Adipocyte (in vitro differentiated cells): ENCODE measurements at places on chromosomes 7 and 10.

DNA sequence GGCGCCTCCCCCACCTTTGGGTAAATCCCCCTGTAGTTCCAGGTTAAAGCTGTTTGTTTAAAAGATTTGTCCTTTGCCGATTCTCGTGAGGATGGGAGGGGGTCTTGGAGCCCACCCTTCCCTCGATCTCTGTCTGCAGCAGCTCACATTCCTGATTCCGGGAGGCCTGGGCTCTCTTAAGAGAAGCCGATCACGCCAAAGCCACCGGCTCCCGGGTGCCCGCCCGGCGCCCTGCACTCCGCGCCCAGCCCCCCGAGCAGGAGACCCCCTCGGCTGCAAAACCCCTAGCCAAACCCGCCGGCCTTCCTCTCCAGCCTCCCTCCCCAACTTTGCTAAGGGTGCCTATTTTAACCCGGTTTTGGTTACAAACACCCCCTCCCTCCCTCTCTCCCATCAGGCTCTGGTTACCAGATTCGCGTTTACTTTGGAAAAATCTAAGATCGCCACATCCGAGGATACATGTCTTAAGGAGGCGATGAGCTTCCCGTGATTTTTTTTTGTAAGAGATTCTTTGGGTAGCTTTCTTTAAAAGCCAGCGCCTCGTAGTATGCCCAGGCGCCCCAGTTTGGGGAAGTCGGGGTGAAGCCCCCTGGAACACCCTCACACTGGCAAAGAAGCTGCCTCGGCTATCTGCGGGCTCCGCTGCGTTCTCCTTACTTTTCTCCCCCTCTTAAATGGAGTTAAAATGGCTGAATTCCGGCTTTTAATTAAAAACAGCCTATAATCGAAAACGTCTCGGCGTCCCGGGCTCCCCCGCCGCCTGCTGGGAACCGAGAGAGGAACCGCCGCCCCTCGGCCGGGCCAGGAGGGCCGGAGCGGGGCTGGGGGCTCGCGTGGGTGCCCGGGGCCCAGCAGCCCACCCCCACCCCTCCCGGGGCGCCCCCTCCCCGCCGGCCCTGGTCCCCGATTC, 983 bp downstream of the TNRC18 start:
- peak; percentile 72 for DNase-seq

DNA sequence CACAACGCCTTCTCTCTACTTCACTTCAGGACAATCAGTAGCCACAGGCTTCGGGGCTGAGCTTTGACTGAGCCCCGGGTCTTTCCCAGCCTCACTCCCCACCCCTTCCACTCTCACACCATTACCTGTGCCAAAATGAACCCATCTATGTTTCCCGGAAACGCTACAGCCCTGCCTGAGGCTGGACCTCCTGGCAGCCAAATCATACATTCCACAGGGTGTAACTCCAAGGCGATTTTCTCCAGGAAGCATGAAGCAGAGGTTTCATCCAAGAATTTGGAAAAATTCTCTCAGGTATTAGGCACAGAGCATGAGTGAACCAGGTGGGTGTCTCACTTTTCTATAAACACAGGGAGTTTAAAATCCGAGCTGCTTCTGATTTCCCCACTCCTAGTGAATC, 286.3 kb downstream of the TNS3 start:
- no peak for DNase-seq

- peak; percentile 23 for DNase-seq
Observed at GRCh38 chr7:143296686-143297085, 8.5 kb downstream of the CASP2 start.

- DNase-seq: no peak
Observed at GRCh38 chr10:122297583-122297982, 26.5 kb downstream of the BTBD16 start.

GRCh38 chr10:102678842-102679289, 34.6 kb downstream of the TRIM8 start:
- peak; percentile 67 for DNase-seq

GRCh38 chr10:19097151-19097550, 48.5 kb downstream of the MALRD1 start:
- DNase-seq: no peak

- DNase-seq: peak; percentile 35
Observed at GRCh38 chr10:34826857-34827766, 12.0 kb upstream of the PARD3 start.

DNA sequence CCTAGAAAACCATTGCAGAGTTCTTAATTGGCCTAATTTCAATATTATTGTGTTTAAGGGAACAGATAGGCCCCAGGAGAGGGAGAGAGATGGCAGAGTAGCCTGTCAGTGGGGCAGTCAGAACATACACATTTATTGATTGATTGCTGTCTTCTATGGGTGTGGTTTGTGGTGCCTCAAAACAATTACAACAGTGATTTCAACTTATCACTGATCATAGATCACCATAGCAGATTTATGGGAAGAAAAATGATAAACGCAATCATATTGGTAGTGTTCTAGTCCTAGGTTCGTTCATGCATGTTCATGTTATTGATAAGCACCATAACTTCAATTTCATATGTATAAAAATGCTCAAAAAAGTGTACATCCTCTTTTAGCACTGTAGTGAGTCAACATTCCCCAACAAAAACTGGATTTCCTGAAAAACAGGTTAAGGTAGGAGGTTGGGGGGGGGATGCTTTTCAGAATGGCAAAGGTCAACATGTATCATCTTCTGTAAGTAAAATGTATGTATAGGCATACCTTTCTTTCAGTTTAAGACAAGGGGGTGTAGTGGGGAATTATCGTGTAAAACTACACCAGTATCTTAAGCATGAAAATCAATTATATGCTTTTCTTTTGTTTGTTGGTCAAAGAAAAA, 1.1 kb upstream of the TNKS2 start:
- no peak for DNase-seq

- no peak for DNase-seq
Observed at GRCh38 chr7:120919466-120919865, 31.1 kb upstream of the ING3 start.

DNA sequence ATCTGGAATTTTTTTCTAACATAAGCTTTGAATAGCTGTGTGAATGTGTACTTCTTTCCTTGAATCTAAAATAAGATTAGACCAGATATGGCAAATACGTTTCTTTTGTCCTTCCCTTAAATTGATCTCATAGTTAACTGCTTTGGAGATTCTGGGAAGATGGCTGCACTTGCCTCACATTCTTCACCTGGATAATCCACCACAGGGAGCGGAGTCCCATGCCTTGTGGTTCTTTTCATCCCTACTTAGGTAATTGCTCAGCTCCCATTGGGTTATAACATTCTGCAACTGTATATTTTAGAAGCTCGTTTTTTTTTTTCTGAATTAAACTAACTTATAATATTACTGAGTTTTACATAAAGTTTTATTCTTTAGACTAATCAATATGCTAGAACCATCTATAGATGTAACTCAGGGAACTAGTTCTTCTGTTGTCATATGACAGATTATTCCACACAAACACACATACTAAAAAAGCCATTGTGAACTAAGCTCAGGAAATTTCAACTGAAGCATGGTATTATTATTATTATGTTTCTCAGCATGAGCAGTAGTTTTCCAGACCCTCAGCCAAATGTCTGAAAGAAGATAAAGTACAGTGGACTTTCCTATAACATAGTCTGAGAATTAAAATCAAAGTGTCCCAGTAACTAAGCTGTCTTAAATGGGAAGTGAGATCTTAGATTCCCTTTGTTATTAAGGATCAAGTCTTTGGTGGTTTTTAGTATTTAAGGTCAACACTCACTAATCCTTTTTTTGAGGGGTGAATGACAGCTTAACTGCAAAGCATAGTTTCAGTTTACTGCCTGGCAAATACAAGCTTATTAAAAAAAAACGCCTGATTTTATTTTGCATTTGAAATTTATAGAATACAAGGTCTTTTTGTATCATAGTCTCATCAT, 182.3 kb downstream of the PPP1R9A start:
- no peak for DNase-seq

DNA sequence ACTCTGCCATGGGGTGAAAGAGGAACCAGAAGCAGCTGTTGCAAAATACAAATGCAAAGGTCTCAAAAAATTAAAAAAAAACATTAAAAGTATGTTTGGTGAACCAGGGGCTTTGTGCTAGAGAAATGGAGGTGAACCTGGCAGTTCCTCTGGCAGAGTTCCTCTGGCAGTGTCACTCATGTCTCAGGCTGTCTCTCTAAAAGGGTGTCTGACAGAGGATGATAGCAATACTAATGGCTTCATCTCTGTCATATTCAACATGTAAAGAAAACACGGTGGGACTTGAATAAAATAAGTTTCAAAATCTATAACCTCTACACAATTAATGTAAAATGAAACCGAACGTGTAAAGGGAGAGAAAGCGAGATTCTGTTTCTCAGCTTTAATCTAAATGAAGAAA, 375.7 kb upstream of the VWC2 start:
- DNase-seq: no peak

GRCh38 chr10:28445516-28445915, 87.4 kb upstream of the WAC start:
- no peak for DNase-seq

GRCh38 chr7:101535351-101535751, 93.7 kb downstream of the MYL10 start:
- no peak for DNase-seq

GRCh38 chr7:150378115-150378852, 846 bp upstream of the ZNF775 start:
- DNase-seq: peak; percentile 53

DNA sequence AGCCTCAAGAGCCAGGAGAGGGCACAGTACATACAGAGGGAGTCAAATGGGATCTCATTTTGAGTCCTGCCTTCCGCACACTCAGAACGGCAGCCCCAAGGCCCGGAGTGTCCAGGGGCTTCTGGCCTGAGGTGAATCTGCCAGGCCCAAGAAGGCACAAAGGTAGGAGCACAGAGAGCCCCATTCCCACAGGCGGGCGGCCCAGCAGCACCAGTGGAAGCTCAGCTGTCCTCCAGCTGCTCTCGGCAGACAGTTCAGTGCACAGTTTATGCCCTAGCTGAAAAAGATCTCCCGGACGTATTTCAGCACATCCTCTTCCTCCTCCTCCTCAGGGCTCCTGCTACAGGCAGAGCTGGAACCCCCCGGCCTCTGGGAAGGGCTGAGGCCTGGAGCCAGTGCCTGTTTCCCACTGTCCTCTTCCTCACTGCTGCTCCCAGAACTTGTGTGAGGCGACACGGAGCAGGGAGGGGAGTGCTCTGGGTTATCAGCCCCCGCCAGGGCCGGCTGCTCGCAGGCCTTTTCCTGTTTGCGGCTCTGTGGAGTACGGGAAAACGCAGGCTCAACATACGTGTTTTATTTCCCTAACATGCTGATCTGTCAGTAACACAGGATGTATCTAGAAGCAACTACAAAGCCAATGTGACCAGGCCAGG, 4.0 kb downstream of the CYREN start:
- no peak for DNase-seq

DNA sequence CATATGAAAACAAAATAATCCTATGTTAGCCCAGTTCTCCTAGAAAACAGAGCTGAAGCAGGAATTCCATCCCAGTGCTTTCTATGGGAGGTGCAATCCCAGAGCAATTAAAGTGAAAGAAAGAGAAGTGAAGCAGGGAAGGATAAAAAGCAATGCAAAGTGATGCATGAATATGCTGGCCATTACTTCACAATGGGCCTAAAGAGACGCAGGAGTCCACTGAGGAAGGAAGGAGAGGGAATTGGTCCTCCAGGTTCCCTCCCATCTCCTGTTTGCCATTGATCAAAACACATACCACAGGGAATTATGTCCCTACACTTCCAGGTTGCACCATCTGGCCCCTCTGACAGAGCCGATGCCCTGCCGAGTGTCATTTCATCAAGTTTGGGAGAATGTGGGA, 392.2 kb upstream of the NFE2L3 start:
- no peak for DNase-seq

GRCh38 chr7:104538152-104538551, 209.7 kb downstream of the LHFPL3 start:
- no peak for DNase-seq

DNA sequence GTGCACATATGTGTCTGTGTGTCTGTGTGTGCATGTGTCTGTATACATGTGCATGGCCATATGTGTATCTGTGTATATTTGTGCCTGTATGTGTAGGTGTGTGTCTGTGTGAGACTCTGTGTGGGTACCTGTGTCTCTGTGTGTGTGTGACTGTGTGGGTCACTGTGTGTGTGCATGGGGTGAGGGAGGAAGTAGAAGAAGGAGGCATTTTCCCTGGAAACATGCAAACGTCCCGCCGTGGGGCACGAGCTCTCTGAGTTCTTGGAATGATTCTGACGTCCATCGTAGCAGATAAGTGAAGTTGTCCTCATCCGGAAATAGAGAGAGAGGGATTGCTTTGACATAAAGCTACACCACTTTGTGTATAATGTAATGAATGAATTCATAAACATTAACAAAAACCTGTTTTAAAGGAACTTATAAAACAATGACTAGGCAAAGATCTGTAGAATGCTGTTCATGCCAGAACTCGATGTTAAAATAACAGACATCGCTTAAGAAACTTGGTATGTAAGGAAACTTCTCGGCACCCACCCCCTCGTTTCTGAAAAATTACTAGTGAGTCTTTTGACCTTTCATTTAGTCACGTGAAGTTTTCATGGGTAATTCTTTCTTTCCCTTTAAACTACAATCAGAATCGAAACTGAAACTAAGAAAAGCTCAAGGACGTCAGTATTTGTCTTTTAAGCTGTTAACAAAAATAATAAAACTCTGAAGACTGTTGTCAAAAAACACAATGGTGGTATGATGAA, 43.6 kb upstream of the KLF6 start:
- peak; percentile 87 for DNase-seq

GRCh38 chr10:110804376-110804775, 67.4 kb upstream of the PDCD4 start:
- no peak for DNase-seq

- DNase-seq: no peak
Observed at GRCh38 chr7:22400936-22401553, 44.1 kb upstream of the RAPGEF5 start.

- DNase-seq: no peak
Observed at GRCh38 chr10:49397036-49397999, 1.4 kb upstream of the DRGX start.

- peak; percentile 71 for DNase-seq
Observed at GRCh38 chr7:15086131-15086611, 183.6 kb upstream of the DGKB start.

DNA sequence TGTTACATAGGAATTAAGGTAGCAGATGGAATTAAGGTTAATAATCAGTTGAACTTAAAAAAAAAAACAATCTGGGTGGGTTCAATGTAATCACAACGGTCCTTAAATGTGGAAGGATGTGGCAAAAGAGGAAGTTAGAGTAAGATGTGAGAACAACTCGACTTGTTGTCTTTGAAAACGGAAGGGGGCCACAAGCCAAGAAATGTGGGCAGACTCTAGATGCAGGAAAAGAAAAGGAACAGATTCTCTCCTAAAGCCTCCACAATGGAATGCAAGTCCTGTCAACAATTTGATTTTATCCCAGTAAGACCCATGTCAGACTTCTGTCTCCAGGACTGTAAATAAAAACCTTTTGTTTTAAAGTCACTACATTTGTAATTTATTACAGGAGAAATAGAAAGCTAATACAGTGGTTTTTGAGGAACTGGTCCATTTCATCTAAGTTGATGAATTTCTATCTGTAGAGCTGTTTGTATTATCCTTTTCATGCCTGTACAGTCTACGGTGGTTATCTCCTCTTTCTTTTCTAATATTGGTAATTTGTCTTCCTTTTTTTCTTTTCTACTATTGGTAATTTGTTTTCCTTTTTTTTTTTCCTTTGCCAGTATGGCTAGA, 8.6 kb downstream of the MCMBP start:
- no peak for DNase-seq
